ENCODE measurements at places on chromosomes 6 and 20.

- DNase-seq: no peak
These were observed 2.1 kb upstream of the RBM38 start for GRCh38 chr20:57388953-57389694.

DNA sequence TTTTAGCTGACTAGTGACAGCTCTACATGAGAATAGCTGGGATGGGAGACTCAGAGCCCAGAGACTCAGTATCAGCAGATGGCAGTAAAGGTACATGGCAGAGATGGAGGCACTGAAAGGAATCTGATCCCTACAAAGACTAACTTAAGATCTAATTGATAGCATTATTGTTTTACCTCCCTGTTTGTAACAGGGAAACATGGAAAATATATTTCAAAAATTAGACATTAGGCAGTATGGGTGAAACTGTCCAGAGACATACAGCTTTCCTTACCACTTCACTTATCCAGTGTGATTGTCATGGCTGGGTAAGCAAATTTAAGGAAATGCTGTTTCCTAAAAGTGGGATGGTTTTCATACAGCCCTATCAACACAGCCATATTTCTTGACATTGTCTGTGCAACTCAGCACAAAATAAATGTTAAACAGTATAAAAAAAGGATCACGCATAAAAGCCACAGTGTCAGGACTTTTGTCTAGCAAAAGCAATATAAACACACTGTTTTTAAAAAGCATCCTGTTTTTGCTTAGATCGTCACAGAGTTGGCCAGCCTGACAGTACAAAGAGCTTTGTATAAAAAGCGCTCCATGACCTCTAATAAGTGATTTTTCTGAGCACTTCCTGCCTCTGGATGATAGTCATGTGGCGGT, 376.9 kb downstream of the PHF3 start:
- peak; percentile 38 for DNase-seq

- DNase-seq: no peak
These were observed 18.4 kb downstream of the SERPINB1 start for GRCh38 chr6:2823104-2823850.

- no peak for DNase-seq
These were observed 11.6 kb upstream of the CD164 start for GRCh38 chr6:109393886-109394281.

- no peak for DNase-seq
These were observed 104.1 kb downstream of the SYNDIG1 start for GRCh38 chr20:24573557-24573956.

DNA sequence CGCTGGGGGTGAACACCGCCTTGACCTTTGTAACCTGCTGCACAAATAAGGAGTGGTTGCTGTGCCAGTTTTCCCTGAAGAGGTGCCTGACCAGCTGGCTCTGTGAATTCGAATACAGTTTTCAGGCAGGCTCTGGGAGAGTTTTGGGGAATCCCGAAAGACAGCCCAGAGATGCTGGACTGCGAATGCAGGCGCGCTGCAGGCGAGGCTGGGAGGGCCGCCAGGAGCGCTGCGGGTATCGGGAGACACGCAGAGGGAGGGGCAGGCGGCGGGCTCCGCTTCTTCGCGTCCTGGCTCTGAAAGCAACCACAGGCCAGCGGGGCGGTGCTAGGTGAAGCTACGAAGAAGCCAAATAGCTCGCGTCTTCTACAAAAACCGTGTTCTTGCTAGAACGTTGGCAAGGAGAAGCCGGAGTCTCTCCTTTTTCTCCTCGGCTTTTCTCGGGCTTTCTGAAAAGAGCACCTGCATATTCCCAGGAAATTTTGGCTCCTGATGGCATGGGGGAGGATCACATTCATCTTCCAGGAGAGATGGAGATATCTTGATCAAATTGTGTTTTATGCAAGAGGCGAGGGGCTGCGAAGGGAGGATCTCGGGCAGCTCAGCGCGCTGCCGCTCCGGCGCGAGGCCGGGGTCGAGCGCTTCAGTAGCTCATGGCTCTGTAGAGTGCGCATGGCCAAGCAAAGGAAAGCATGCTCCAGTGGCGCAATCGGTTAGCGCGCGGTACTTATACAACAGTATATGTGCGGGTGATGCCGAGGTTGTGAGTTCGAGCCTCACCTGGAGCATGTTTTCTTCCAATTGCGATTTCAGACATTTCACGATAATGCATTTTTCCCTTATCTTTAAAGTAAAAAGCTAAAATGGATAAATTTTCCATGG, 158.1 kb upstream of the ZNF184 start:
- peak; percentile 32 for DNase-seq

- DNase-seq: no peak
These were observed 42.8 kb upstream of the DYNLRB1 start for GRCh38 chr20:34473262-34473883.

DNA sequence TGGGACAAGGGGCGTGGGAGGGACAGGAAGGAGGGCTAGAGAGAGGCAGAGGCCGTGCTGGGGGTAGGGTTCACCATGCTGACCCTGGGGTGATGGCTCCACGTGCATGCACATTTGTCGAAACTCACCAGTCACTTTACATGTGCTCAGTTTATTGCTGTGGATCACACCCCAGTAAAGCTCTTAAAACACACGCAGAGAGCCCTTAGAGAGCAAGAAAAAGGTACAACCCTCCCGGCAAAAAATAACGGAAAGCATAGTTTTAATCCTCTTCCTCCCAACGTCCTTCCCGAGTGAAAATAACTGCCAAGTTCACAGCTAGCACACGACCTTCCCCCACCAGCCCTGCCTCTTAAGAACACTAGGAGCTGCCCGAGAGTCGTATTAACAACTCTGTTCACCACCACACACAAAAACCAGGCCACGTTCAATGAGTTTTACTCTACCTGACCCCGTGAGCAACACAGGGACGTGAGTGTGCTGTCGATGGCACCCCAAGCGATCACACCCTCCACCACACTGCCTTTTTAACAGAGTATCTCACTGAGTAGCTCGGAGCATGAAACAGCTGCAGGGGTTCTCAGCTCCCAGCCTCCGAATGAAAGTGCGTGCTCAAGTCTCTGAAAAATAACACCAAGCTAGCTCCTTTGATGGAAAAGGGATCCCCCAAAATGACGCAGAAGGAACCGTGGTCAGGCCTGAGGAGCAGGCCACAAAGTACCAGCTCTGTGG, 39.7 kb downstream of the TAF4 start:
- DNase-seq: peak; percentile 15

DNA sequence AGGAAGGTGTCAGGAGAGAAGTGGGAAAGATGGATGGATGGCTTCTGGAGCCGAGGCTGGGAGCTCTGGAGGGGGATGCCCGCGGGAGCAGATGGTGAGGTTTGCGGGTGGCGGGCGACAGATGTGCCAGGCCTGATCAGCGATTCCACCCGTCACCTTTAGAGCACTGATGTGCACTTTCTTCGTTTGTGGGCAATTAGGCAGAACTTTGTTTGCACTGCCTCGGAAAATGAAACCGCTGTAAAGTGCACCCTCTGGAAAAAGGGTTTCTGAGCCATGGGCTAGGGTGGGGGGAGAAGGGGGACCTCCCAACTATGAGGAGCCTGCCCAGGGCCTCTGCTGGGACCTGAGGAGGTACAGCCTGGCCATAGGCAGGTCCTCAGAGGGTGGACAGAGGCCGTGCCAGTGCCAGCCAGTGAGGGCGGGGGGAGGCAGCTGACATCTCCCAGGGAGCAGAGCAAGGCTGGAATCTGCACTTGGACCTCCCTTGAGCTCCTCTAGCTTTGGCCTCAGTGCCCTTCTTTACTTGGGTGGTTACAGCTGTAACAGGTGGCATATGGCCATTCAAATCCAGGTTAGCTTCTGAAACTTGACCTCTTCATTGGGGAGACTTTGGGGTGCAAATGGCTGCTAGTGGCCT, 58.7 kb downstream of the CD40 start:
- no peak for DNase-seq

GRCh38 chr6:62615366-62616015, 329.5 kb upstream of the KHDRBS2 start:
- DNase-seq: no peak

DNA sequence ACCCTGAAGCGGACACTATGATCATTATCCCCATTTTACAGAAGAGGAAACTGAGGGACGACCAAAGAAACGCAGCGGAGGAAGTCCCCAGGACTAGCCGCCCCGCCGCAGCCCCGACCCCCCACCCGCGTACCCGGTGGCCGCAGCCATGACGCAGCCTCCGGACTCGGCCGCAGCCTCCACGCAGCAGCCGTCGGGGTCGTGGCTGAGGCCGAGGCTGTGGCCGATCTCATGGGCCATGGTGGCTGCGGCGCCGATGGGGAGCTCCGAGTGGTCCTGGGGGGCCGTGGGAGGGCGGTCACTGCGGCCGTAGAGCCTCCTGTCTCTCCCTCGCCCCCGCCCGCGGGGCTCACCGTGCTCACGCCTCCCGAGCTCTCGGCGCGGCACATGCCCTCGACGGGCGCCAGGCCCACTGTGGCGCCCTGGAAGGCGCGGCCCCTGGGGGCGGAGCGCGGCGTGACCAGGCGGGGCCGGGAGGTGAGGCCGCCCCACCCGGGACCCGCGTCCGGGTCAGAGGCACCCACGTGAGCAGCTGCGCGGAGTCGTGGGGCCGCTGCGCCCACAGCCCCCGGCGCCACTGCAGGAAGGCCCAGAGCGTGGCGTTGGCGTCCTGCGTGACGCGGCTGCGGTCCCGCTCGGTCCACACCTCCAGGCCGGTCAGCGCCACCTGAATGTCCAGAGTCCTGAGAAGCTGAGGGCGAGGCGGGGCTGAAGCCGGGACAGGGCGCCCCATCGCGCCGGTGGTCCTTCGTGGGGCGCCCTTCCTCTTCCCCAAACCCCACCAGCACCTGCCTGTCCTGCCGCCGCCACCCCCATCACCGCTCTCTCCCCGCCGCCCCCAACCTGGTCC, 8.4 kb downstream of the ADAM33 start:
- no peak for DNase-seq

DNA sequence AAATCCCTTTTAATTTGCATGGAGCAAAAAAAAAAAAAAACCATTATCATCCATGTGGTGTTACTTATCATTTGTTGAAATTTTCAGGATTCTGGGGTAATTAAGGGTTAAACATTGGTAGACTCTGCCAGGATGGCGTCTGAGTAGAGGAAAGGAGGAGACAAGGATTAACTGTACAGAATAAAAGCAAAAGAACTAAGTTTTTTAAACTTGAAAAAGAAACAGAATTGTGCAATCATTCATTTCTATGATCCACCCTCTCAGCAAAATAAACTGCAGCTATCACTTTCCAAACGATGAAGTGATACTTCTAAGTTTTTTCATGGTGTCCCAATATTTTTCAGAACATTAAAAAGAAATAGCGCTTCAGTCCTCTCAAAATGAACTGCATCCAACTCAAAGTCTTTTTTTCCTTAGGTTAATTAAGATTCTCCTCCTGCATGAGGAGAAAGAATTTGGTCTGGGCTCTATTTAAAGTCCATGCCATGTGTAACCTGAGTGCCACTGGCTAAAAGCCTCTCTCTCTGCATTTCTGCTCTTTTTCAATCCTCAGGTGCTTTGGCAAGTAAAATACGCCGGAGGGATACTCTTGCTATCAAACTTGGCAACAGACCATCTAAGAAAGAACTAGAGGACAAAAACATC, 69.5 kb upstream of the LTV1 start:
- DNase-seq: no peak

DNA sequence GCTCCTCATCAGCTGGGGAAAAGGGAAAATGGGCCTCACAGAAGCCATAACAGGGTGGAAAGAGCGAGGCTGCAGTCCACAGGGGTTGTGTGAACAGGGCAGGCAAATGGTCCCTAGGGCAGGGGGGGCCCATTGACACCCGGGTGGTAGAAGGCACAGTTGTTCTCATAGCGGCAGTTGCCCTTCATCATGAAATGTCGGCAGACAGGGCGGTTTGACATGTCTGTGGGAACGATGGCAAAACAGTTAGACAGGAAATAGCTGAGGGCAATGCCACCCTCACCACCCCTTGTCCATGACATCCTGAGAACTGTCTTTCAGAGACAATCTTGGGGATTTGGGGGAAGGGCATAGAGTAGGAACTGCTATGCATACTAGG, 15.6 kb downstream of the PPP1R10 start:
- DNase-seq: no peak

DNA sequence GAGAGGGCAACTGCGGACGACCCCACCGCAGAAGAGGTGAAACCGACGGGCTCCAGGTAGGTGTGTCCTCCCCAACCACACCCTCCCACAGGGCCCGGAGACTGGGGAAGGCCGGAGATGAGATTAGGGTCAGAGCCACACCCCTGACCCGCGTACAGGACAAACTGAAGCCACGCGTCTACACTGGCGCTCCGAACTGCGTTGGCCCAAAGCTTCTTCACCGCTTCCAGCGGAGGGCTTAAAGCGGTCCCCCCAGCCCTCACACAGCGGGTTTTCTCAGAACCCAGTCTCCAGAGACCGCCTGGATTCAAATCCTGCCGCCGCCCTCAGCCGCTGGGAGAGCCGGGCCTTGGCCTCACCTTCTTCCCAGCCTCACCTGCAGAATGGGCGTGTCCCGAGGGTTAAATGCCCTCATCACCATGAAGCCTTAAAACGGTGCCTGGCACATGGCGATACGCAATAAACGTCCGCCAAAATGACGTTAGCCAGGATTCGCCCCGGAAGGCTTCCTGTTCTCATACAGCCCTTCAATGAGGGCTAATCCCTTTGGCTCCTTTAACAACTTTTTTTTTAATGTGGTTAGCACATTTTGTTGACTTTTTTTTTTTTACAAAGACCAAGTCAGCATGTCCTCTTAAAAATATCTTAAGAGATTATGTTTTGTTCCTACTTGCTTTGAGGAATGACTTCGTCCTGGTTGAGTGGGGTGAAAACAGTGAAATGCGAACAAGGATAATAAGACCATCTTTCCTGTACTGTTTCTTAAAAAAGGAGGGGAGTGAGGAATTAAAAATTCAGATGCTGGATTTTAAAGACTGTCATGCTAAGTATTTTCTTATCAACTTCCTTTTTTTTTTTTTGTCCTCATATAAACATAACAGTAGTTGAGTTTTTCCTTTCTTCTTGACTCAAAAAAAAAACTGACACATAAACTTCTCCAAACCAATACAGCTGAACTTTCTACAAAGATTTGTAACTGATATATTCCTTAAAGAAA, 15.1 kb upstream of the ZNF217 start:
- no peak for DNase-seq

- DNase-seq: no peak
These were observed 21.4 kb downstream of the ARFGEF3 start for GRCh38 chr6:138182939-138183789.

- DNase-seq: no peak
These were observed 249.3 kb downstream of the PREX1 start for GRCh38 chr20:48578397-48579098.

DNA sequence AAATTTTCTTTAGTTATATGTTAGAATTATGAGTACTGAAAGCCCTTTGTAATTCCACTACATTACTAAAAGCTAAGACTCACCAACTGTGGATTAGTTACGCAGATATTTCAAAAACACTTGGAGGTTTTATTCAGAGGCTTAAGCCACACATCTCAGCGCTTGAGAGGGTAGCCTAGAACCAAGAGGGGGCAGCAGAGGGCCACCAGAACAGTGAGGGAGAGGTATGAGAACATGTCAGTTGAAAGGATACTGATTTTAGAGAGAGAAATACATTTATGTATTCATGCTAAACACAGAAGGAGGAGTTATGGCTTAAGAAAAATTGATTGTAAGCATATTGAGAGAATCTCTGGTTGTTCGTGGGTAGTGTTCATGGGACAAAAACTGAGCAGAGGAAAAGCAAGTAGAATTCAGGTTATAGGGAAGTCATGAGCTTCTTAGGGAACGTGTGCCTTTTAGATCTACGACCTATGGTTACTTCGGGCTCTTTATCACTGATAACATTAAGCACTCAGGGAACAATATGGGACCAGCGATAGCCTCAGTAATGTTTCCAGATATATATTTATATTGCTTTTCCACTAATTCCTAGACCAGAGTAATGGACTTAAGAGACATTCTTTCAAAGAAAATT, 20.4 kb upstream of the SERINC1 start:
- peak; percentile 59 for DNase-seq

Measured in astrocyte of the cerebellum (primary cell).